ENCODE measurements at places on chromosomes 2 and 18. TPM values are rescaled to one million over a fixed set of nuclear protein-coding genes. Genes with fewer than 3 reads are reported as not detected.

- no peaks in the 10 kb centered on the region for H3K4me1 ChIP-seq
- no peak overlapping the region for H3K27ac ChIP-seq
- no peaks in the 10 kb centered on the region for H3K27me3 ChIP-seq
- no peaks in the 10 kb centered on the region for H3K36me3 ChIP-seq
- H3K4me3 ChIP-seq, result no peak overlapping the region
Observed at GRCh38 chr2:184577743-184578142, 20.6 kb upstream of the ZNF804A start.

GRCh38 chr18:9876867-9877654, 8.7 kb upstream of the TXNDC2 start:
- no peak overlapping the region for H3K4me3 ChIP-seq
- no peaks in the 10 kb centered on the region for H3K27me3 ChIP-seq
- peaks cover 7% of the 10 kb centered on the region for H3K4me1 ChIP-seq
- DNase-seq, result no peak

Gene THOC1
- total RNA-seq, result 46.7 TPM

Gene CD226
- total RNA-seq, result 126 TPM

Gene UNC80
- not detected for total RNA-seq

Gene IL36B
- total RNA-seq, result not detected

Measured in activated CD4-positive, alpha-beta T cell treated with anti-CD3 and anti-CD28 coated beads, Interleukin-2, amount 10 ng/mL, durations not matched to agents 7 days and 5 days (primary cell).